ENCODE measurements at places on chromosomes 3 and 15.

GRCh38 chr3:107265526-107265925 lies 111.7 kb upstream of the CCDC54 start:
- no peak for DNase-seq

GRCh38 chr3:43190670-43191069 lies 84.8 kb upstream of the POMGNT2 start:
- DNase-seq = peak; percentile 89

GRCh38 chr3:14950274-14950673 lies 2.9 kb downstream of the NR2C2 start:
- DNase-seq = no peak

DNA sequence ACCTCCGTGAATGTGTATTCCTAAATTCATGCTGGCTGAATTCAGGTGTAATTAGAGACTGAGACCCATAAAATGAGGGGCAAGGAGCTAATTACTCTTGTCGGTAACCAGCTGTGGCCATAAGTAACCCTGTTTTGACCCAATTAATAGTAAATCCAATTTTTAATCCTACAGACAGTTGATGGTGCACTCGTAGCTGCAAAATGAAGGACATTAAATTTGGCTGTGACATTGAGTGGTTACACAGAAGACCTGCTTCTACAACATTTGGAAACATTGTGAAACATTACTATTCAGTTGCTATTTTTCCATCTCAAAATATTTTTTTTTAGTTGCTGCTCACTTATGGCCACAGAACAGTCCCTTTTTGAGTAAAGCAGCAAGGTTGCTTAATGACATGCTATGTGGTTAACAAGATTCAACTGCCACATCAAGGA lies 33.0 kb downstream of the MBNL1 start:
- DNase-seq = no peak

DNA sequence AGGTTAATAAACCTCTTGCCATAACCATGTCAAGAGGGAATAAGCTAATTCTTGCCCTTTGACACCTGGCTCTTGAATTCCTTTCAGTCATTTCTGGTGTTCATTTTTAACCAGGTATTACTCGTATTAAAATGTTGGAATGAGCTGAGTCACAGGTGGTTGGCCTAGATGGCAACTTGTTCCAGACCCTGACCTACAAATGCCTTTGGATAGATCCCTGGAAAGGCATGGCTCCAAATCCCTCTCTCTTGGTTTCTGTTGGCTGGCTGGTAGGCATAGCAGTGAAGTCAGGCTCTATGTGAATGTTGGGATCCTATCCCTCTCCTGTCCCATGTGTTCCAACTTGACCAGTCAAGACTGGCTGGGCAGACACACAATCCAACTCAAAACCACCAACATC lies 277.1 kb upstream of the PROK2 start:
- DNase-seq = no peak

DNA sequence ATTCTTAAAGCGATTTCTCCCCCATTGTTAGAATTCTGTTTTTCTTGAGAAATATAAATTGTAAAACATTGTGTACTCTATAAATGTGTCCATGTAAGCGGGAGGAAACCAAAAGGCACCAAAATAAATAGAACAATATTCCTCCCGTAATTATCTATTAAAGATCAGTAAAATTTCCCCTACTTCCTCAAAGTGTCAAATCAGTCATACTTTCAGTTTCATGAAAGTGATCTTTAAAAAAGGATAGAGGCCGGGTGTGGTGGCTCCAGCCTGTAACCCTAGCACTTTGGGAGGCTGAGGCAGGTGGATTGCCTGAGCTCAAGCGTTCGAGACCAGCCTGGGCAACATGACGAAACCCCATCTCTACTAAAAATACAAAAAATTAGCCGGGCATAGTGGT lies 278.9 kb downstream of the MECOM start:
- no peak for DNase-seq

- DNase-seq = no peak
Observed at GRCh38 chr3:13927295-13927694, 47.4 kb upstream of the WNT7A start.

DNA sequence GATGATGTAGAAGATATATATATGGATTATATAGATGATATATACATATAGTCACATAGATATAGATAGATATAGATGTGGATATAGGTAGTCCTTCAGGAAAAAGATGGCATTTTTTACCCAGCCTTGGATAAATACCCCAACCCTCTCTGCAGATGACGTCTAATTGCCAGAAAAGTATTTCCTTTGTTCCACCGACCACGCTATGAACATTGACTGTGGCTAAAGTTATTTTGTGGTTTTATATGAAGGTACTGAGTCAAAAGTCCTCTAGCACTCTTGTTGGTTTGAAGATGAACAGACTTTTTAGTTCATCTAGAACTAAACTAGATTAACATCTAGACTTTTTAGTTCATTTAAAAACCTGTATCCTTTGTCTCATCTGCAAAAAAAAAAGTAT lies 207.7 kb downstream of the PLOD2 start:
- peak; percentile 69 for DNase-seq

- DNase-seq = no peak
Observed at GRCh38 chr3:43344520-43344919, 58.2 kb downstream of the SNRK start.

DNA sequence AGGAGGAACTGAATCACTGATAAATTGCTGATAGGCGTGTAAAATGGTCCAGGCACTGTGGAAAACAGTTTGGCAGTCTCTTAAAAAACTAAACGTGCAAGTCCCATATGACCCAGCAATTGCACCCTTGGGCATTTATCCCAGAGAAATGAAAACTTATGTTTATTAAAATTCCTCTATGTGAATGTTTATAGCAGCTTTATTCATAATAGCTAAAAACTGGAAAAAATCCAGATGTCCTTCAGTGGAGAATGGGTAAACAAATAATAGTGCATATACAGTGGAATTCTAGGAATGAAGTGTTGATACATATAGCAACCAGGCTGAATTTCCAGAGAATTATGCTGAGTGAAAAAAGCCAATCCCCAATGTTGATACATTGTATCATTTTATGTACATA lies 482.2 kb upstream of the PDZRN3 start:
- peak; percentile 70 for DNase-seq

DNA sequence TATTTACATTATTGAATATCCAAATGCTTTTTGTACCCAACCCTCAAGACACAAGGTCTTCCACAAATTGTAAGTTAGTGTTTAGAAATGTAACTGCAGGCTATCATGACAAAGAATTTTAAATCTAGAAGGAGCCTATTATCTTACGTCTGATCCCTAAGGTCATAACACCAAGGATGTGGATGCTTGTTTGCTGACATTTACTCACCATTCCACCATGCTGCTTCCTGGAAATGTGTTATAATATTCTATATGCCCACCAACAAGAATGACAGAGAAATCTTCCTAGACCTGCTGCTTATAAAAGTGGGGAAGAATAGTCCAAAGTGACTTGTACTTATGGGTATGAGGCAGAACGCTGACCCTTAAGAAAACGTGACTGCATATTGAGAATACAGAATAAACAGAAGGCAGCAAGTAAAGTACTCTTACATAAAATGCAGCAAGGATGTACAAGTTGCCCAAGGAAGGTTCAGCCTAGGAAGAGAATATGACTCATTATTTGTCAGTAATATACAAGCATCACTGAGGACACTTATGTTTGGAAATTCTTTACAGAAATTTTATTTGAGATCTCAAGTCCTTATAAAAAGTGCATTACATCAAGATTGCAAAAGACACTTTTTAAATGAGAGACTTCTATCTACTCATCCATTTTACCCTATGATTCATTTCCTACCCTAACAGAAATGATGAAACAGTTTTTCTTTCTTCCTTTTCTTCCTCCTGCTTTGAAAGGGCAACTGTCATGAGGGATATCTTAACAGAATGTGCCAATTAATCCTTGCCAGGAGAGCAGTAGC lies 59.6 kb downstream of the ESYT3 start:
- peak; percentile 76 for DNase-seq

DNA sequence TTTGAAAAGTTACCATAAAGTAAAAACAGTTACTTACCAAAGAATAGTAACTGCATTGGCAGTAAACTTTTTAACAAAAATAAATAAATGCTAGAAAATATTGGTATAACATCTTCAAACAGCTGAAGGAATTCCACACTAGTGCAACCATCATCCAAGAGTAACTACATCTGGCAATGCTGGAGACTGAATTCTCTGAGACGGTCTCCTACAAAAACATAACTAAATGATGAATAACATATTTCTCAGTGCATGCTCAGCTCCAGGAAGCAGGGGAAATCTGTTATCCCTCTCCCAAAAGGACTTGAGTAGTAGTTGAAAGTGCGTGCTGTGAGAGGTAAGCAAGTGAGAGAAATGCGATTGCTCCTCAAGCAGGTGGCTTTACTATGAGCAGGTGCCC lies 526.8 kb upstream of the CCDC54 start:
- DNase-seq = peak; percentile 60

- DNase-seq = peak; percentile 52
Observed at GRCh38 chr3:151460228-151460627, 633 bp downstream of the IGSF10 start.

- DNase-seq = no peak
Observed at GRCh38 chr15:77764095-77764494, 131.4 kb upstream of the LINGO1 start.

DNA sequence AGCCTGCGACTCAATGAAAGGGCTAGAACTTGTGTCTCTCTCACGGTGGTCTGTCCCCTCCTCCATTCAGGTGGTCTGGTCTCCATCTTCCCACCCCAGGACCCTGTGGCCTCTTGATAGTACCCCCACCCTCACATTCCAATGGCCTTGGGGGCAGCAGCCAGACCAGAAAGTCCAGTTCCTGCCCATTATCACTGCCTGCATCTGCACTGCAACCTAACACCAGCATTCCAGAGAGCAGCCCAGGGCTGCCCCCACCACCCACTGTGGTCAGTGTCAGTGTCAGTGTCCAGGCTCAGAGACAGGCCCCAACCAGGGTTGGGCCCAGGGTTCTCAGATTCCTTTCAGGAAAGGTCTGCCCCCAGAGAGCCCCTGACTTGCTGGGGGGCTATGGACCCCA lies 12.6 kb downstream of the IGDCC3 start:
- no peak for DNase-seq

DNA sequence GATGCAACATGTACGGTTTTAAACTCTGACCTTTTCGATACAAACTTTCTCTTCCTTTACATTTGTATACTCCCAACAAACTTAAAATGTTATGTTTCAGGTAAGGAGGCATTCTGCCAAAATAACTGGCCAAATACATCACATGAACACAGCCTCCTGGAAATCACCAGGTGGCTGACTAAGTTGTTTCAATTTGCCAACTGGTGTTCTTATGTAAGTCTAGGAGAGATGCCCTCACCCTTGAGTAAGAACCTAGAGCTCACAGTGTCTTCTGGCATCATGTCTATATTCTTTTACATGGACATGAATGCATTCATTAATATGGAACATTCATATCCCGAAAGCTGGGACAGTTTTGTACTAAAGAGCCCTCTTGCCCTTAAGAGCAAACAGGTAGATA lies 341.1 kb upstream of the NR2F2 start:
- DNase-seq = no peak

GRCh38 chr3:8520816-8521403 lies 19.3 kb downstream of the LMCD1 start:
- no peak for DNase-seq

DNA sequence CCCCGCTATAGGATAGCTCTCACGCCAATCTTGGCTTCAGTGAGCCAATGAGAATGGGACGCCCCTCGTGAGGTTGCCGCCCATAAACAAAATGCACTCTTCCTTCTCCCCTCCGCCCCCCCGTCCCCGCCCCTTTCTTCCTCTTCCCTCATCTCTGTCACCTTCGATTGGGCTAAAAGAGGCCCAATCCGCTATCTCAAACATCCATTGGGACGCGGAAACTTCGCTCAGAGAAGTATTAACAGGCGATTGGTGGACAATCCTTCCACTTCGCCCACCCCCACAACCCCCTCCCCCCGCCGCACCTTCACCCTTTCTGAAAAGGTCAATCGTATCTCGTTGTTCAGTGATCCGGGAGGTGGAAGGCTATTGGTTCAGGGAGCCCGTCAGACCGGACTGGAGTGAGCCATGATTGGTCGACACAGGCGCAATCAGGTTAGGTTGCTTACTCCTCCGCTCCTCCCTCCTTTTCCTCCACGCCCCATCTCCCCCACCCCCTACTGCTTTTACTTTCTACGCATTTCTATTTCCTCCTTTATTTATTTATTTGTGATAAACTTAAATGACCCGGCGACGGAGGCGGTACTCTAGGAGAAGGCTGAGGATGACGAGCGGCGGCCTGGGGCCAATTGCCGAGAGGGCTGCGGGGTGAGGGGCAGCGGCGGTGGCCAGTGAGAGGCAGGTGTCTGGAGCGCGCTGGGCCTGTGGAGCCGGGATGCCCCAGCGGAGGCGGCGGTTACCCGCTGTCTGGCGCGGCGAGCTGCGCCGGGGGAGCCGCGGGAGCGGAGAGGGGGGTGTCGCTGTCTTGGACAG lies 447 bp upstream of the ZBTB20 start:
- peak; percentile 100 for DNase-seq

GRCh38 chr3:84963137-84963536 lies 4.3 kb downstream of the CADM2 start:
- no peak for DNase-seq

DNA sequence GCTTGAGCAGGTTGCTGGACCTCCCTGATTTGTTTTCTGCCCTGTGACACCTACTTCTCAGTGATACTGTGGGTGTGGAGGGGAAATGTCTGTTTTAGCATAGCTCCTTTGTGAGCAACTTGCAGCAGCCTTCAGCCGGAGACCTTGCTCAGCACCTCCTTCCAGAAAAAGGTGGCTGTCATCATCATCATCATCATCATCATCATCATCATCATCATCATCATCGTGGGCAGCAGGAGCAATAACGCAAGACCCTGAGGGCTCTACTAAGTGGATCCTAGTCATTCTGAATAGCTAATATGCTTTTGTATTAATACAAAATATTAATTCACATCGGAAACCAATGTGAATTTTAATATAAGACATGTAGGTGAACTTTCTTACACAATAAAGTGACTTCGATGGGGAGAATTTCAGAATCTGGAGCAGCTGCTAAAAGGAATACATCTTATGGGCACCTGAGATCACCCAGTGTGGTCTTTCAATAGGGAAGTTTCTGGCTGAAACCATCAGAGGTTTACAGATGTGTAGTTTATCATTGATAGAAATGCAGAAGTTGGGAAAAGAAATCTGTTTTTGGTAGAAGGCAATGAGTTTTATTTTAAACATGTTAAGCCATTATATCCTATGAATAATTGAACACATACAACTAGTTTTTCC lies 8.6 kb downstream of the GABRR3 start:
- no peak for DNase-seq

GRCh38 chr3:25144430-25144829 lies 283.6 kb upstream of the RARB start:
- DNase-seq = no peak

DNA sequence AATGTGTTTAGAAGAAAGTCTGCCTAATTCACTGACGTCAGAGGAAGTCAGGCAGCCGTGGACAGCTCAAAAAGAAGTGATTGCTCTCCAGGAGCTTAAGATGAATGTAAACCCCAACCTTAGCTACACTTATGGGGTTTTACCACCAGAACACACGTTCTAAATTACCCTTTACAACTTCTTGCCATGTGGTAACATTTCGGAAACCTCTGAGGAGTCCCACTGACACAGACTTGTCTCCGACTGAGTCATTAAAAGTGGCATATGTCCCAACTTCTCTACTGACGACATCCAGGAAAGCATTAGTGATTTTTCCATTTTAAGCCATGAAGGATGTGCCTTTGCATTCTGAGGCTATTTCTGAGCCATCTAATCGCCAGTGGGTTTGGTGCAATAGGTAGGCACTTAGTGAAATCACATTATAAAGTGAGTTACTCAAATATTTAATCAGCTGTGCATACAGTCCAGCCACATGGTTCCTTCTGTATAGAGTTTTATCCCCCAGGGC lies 32.4 kb downstream of the C2CD4A start:
- DNase-seq = peak; percentile 94

- DNase-seq = peak; percentile 81
Observed at GRCh38 chr3:45547764-45548680, 46.5 kb upstream of the LIMD1 start.

Measured in fibroblast of skin of right quadriceps (primary cell).